ENCODE measurements at places on chromosomes 13 and 19. TPM values are rescaled to one million over a fixed set of nuclear protein-coding genes. Genes with fewer than 3 reads are reported as not detected.

TLE6 gene
- 0.73 TPM for total RNA-seq

SELENOV gene
- total RNA-seq, result not detected

SOX1 gene
- total RNA-seq, result not detected

KLF2 gene
- 0.37 TPM for total RNA-seq

NBEA gene
- total RNA-seq, result 1.1 TPM

GFY gene
- not detected for total RNA-seq

DACT3 gene
- 1.1 TPM for total RNA-seq

PLPPR2 gene
- 9.6 TPM for total RNA-seq

FOSB gene
- total RNA-seq, result 0.39 TPM

NKPD1 gene
- 0.39 TPM for total RNA-seq

SBK2 gene
- total RNA-seq, result not detected

KLK14 gene
- not detected for total RNA-seq

ERICH4 gene
- total RNA-seq, result not detected

ERICH6B gene
- total RNA-seq, result not detected

PTGER1 gene
- 1.8 TPM for total RNA-seq

CD70 gene
- 1.5 TPM for total RNA-seq
